ENCODE measurements at places on chromosomes 4 and X.

GRCh38 chrX:73913580-73913979 is 350.6 kb downstream of the CHIC1 start:
- DNase-seq, result no peak

- DNase-seq, result no peak
Measured at GRCh38 chr4:20983763-20984575, 283.7 kb downstream of the PACRGL start.

- no peak for DNase-seq
Measured at GRCh38 chr4:54274795-54275665, 45.9 kb downstream of the PDGFRA start.

- no peak for DNase-seq
Measured at GRCh38 chr4:2354118-2354517, 64.3 kb downstream of the ZFYVE28 start.

- DNase-seq, result no peak
Measured at GRCh38 chr4:128359422-128359821, 71.8 kb upstream of the PGRMC2 start.

DNA sequence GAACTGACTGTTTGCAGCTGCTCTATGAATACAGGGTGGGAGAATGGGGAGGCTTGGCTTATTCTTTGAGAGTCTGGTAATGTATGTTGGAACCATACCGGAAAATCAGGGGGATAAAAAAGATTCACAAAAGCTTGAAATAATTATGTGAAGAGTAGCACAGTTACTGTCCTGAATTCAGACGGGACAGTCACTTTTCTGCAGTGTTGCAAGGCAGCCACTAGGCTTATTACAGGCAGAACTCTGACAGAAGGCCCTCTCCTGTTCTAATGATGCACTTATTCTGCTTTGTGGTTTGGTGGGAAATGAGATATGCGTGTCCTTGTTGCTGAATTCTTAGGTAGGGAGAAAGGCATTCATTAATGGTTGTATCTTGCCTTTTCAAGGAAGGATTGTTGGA is 37.2 kb downstream of the GUCY1B1 start:
- no peak for DNase-seq

DNA sequence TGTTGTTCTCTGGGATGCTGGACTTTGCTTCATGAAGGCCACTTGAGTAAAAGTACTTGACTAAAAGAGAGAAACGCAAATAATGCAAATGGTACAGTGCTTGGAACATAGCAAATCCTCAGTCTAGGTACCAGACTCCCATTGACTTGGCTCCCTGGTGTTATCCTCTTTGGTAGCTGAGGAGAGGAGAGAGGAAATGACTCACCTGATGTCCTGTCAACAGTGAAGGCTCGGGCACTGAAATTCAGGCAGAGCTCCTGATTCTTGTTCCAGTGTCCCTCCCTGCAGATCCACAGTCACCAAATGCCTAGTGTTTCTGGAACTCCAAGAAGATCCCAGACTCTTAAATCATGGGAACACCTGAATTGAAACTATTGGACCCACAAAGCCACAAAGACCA is 22.5 kb upstream of the TCEAL4 start:
- DNase-seq, result no peak

DNA sequence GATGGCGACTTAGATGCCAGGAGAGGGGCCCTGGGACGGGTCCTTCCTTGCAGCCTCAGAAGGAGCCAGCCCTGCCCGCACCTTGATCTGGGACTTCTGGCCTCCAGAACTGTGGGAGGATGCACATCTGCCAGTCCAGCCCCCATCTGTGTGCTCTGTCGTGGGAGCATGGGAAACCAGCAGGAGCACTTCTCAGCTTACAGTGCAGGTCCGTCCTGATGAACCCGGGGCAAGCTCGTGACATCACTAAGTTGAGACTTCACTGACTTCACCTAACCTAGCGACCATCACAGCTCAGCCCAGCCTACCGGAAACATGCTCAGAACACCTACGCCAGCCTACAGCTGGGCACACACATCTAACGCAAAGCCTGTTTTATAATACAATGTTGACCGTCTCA is 38.1 kb downstream of the ABLIM2 start:
- DNase-seq, result no peak

GRCh38 chr4:165963621-165964020 is 90.6 kb downstream of the TLL1 start:
- no peak for DNase-seq

GRCh38 chr4:184094532-184095159 is 123.0 kb downstream of the ENPP6 start:
- DNase-seq, result no peak

GRCh38 chrX:41589634-41590270 is 99.0 kb upstream of the GPR34 start:
- no peak for DNase-seq

All from stimulated activated CD8-positive, alpha-beta memory T cell treated with anti-CD3 and anti-CD28 coated beads, Interleukin-4, amount 100 ng/mL, for 1 hour (primary cell).